MG63 (cell line): ENCODE measurements at places on chromosomes 5 and 9. TPM values are rescaled to one million over a fixed set of nuclear protein-coding genes. Genes with fewer than 3 reads are reported as not detected.

- DNase-seq = no peak
Measured at GRCh38 chr5:150671509-150672236, 10.6 kb downstream of the MYOZ3 start.

DNA sequence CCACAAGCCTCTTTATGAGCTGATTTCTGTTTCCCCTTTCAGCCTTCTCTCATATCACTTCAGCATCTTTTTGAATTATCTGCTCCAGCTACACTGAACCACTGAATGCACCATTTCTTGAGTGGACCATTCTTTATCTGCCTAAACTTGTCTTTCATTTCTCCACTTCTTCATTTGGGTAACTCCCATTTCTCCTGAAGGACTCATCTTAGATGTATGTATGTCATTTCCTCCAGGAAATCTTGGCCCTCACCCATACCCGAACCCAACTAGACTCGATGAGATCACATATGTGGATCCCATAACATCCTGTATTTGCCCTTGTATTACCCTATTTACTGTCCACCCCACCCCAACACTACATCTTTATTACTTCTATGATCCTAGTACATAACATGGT, 249.8 kb downstream of the KIF4B start:
- no peak for DNase-seq

GRCh38 chr5:24642022-24642421, 2.8 kb downstream of the CDH10 start:
- no peak for DNase-seq

The NIPSNAP3A gene
- total RNA-seq = 37.1 and 39.2 TPM in 2 replicates

The SLCO6A1 gene
- not detected in 2 replicates for total RNA-seq
